DMS79 treated with DMSO at 0.1 percent for 48 hours (cell line): ENCODE measurements at places on chromosomes 11 and 22.

DNA sequence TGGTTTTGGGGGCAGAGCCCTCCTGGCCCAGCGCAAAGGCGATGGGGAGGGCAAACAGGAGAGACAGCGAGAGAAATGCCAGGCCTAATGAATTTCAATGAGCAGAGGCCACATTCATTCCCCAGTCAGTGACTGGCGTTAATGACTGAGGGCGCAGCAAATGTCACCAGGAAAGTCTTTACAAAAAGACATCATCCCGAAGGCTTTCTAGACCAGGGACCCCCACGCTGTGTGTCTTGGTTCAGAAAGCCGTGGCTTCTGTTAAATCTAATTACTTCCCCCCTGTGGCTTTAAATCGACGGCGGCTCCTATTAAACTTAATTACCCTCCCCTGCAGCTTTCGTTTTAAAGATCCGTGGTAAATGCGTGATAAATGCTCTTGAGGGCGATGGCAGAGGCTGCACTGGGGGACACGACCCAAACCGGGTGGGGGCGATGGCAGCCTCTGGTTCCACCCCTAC, 1.6 kb upstream of the FGF19 start:
- no peak for DNase-seq

DNA sequence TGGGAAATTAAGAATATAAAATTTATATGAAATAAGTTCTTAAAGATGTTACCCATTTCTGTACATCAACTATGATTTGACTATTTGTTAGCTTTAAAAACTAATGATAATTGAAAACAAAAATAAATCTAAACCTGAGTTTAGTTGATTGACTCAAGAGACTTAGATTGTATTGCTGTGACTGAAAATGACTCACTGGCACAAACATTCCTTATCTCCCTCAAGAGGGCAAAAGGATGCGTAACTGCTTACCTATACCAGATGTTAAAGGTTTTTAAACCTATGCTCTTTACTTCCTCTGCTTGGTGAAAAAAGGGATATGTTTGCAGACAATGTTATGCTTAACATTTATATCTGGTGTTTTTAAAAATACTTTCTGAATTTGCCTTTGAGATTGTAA, 30.3 kb downstream of the ATM start:
- DNase-seq, result no peak

GRCh38 chr11:61187505-61188130, 15.7 kb upstream of the PGA3 start:
- peak; percentile 89 for DNase-seq

GRCh38 chr22:48751539-48752437, 1075.9 kb downstream of the BRD1 start:
- no peak for DNase-seq
